CD4-positive, CD25-positive, alpha-beta regulatory T cell (primary cell): ENCODE measurements at places on chromosomes 7 and 10.

DNA sequence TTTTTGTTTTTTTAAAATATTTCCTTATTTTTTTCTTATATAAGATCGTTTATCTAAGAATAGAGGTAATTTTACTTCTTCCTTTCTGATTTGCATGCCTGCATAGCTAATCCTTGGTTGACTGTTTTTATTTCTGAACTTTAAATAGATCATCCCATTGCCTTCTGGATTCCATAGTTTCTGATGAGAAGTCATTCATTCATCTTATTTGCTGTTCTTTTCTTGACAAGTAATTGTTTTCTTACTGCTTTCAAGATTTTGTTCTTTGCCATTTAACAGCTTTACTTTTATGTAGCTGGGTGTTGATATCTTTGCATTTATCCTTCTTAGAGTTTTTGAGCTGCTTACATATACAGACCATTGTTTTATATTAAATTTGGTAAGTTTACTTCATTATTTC lies 437.9 kb downstream of the SDK1 start:
- DNase-seq = no peak

DNA sequence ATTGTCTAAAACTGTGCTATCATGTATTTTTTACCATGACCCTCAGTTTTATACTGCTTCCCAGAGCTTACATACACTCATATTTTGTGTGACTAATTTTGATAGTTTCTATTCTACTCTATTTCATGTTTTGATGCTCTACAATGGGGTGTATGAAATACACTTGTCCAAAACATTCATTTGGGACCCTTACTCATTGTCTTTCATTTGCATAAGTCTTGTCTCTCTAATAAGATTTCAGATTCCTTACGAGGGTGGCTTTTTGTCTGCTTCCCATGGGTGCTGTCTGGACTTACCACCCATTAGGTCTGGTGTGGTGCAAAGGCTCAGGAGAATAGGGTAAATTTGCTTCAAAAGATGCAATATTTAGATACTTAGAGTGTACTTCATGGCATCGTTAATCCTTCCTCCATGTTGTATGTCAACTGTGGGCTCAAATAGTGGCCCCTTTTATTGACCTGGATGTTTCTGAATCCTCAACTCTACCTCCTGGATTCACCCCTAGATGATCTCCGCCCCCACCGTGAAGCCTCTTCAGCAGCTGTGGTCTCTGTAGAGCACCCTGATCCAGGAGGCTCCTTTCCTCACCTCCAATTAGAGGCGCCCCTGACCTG lies 3.6 kb upstream of the GIMAP5 start:
- no peak for DNase-seq

DNA sequence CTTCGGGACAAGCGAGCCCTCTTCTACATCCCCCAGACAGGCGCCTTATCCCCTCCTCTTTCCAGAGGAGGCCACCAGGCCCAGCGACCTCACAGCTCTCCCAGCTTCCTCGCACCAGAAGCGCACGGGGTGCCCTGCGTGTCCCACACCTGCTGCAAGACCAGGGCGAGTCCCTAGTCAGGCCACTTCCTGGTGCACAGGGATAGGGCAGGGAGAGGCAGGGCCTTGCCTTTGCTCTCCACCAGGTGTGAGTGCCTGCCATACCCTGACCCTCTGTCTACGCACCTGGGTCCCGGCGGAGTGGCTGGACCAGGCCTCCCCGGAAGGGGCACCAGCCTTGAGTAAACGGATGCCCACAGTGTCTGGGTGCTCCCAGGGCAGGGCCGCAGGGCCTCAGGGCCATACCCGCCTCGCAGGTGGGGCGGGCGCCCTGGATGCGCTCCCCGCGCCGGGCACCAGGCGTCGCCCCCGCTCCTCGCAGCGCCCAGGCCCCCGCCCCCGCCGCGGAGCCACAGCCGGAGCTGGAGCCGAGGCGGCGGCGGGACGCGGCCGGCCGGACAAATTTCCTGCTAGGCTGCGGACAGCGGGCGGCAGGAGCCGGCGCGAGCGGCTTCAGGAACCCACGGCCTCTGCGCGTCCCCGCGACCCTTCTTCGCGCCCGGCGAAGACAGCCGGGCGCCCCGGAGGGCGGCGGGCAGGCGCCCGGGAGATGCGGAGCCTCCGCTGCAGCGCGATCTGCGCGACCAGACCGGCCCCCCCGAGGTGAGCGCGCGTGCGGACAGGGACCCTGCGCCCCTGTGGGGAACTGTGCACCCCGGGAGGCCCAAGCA lies at the start of gene PTPRE:
Gene PTPRE (plus strand): TSS at position 556 of the 830 bp plus-strand sequence. CDS start 133,779 bp downstream, outside the sequence.
- DNase-seq = peak; percentile 60

- no peak for DNase-seq
These were observed 201.2 kb downstream of the DIP2C start for GRCh38 chr10:488081-488932.

DNA sequence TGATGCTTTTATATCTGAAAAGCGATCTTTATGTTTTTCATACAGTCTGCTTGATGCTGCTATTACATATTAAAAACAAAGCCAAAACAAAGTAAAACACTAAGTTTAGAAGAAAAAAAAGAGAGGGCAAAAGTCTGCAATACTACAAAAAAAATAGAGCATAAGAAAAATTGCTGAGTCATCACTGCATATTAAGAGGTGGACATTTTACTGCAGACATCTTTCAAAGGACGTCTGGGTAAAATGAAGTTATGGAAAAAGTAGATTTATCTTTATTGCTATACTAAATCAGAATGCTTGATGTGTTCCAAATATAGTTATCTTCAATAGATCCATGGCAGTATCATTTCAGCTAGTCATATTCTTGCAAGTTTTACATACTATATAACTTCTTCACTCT lies 172.0 kb downstream of the MAGI2 start:
- no peak for DNase-seq

GRCh38 chr10:16915300-16915699 lies 98.1 kb upstream of the RSU1 start:
- no peak for DNase-seq

GRCh38 chr10:26517141-26517867 lies 79.2 kb downstream of the APBB1IP start:
- no peak for DNase-seq

- no peak for DNase-seq
These were observed 4.0 kb downstream of the HOXA5 start for GRCh38 chr7:27139334-27140125.

DNA sequence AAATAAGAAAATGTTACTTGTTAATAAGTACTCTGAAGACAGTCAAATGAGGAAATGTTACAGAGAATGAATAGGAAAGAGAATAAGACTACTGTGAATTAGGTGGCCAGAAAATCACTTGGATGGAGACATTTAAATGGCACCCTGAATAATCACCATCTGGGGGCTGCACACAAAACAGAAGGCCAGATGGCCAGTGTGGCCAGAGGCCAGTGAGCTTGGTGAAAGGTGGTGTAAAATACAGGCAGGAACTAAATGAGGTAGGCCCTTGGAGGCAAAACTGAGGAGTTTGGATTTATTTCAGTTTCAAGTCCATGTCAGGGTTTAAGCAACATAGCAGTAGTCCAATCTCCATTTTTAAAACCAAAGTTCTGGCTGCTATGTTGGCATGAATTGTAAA lies 126.7 kb downstream of the TSPAN12 start:
- no peak for DNase-seq

- DNase-seq = no peak
These were observed 42.1 kb upstream of the CXCL12 start for GRCh38 chr10:44427037-44427436.

- no peak for DNase-seq
These were observed 30.5 kb downstream of the TACC2 start for GRCh38 chr10:122019414-122019975.

DNA sequence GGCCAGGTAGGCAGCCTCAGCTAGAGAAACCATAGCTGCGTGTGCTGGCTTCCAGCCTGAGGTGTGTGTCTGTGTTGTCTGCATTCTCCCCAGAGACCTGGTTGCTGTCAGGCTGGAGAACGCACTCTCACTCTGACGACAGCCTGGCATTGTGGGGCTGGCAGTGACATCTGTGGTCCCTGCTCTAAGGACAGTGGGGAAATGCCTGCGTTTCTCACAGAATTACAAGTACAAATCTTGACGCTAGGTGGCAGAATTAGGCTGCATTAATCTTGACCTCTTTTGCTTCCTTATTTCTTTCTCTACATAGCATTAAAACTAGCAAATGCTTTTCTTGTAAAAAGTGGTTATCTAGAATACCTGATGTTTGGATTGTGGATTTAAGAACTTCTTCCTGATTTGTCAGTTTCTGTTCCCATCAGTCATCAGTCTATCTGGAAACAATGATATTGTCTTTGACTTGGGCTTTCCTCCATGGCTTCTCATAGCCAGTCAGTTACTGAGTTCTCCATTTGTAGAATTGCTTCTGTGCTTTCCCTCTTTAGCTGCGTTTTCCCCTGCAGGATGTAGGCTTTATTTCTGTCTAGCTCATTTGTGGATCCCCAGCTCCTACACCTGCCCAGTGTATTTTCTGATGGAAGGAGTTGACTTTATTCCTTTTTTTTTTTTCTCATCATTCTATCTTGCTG lies 86.0 kb downstream of the FANK1 start:
- DNase-seq = peak; percentile 65

DNA sequence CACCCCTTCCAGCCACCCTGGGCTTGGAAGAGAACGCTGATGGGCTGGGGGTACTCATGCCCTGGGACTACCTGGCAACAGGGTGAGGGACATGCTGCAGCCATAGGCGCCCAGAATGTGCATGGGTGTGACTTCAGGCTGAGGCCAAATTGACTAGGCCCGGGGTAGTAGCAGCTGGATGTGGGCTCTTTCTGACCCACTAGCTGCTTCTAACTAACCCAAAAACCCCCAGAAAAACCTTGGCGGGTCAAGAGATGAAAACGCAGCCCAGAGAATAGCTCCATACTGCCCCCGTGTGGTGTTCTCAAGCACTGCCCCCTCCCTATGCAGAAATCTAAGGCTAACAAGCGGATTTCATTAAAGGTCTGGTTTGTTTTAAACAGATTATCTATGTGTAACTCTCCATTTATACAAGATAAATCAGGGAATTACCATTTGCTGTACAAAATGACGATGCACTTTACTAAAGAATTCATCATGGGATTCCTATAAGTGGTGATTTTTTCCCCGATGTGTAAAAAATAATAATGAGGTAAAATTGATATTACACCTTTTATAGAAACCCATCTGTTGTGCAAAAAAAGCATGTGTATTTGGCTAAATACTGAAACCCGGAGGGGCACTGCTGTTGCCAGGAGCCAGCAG lies 4.2 kb downstream of the SMARCD3 start:
- DNase-seq = peak; percentile 33

DNA sequence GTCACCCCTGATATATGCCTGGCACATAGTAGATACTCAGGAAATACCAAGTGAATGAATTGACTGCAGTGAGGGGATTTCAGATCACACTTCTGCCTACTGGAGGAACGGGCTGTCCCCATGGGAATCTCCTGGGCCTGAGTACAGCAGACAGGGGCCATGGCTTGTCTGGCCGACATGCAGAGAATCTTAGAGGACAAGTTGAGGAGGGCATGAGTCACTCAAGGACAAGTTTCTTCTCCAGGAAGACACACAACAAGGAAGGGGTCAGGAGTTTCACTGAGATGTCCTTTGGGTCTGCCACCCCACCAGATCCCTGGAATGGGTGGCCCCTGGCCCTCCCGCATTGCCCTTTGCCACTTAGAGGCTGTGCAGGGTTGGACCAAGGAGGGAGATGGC lies 20.7 kb downstream of the PLPP4 start:
- DNase-seq = no peak

DNA sequence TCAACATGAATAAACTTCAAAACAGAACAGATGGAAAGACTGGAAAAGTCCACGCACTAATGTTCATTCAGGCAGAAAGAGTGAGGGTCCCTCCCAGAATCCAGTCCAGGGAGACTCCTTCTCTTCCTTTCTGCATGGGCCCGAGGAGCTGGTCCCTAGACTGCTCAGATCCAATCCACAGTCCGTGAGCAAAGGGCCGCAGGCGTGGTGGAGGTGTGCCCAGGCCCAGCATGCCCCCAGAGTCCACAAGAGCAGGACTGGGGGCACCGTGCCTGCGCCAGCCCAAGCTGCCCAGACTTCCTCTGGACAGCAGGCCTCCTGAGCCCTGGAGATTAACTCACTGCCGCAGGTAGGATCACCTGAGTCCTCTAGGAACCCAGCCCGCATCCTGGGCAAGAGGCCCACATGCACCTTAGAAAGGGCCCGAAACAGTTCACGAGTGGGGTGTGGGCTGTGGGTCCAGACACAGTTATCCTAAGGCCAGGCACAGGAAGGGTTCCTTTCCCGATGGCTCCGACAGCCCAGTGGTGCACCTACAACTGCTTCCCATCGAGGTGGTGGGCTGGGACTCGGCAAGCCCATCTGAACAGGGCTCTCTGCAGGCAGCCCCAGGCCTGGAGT lies 531.0 kb downstream of the DNAJB6 start:
- no peak for DNase-seq

GRCh38 chr10:78327778-78328591 lies 294.3 kb downstream of the RPS24 start:
- no peak for DNase-seq

DNA sequence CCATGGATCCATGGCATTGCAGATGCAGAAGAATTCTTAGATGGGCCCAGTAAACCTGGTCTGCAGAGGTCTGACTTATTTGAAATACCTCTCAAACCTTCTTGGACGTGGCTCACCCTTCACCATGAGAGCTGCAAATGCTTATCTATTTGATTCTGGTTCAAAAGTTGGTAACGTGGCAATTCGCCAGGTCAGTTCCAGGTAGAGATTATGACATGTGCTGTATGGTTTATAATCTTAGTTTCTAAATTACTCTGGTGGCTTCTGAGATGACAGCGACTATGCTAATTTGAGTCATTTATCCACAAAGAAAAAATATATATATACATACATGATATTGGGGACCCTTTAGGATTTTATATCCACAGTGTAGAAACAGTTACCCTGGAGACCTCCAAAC lies 68.8 kb downstream of the NRP1 start:
- no peak for DNase-seq
